ENCODE measurements at places on chromosomes 16 and 17.

DNA sequence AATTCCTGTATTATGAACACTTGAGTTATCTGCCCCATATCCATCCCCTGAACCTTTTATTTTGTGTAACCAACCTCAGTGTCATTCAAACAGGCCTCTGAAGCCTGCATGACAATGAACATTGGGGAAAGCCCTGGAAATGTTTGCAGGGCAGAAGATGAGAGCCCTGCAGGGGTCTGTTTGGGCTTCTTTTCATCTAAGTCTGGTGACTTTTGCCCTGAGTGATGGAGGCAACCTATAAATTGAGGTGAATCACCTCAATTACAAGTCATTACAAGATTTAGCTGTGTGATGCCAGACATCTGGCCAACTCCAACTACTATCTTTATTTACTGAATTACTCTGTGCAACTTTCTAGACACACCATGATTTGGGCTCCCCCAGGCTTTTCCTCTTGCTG lies 189.2 kb downstream of the MAF start:
- no peak for DNase-seq

GRCh38 chr17:17987901-17988300 lies 15.2 kb downstream of the DRC3 start:
- no peak for DNase-seq

DNA sequence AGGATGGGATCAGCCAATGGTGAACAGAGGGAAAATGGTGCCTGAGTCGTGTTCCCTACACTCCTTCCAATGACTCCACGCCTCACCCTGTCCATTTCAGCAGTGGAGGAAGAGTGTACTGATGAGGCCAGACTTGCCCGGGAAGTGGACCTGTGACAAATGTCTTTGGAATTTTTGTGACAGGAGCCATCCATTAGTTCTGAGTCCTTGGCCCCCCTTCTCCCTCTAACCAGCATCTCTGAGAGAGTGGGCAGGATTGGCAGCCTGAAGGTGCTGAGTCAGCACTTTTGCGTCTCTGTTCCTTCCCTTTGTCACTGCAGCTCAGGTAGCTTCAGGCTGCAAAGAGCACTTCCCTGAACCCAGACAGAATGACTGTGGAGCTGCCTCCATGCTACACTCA lies 30.8 kb downstream of the BEAN1 start:
- no peak for DNase-seq

GRCh38 chr16:78383118-78383517 lies 283.7 kb downstream of the WWOX start:
- no peak for DNase-seq

DNA sequence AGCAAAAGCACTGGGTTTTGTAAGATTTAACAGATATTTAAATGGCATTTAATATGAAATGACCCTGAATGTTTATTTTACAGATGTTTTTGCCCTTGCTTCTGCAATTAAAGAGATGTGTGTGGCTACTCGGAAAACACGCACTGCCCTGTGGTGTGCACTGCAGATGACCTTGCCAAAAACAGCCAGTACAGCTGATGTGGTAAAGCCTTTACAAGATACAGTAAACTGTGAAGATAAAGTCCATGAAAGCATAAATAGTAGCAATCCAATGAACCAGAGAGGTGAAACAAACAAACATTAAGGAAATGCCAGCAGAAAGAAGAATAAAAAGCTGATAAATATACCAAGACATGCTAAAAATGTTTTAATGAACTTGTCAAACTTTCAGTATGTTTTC lies 15.7 kb downstream of the CCDC43 start:
- no peak for DNase-seq

- no peak for DNase-seq
Measured at GRCh38 chr16:30092373-30093010, 768 bp upstream of the TBX6 start.

GRCh38 chr16:901715-902601 lies 68.8 kb downstream of the LMF1 start:
- DNase-seq = no peak

GRCh38 chr16:85948616-85949265 lies 49.8 kb downstream of the IRF8 start:
- DNase-seq = no peak

DNA sequence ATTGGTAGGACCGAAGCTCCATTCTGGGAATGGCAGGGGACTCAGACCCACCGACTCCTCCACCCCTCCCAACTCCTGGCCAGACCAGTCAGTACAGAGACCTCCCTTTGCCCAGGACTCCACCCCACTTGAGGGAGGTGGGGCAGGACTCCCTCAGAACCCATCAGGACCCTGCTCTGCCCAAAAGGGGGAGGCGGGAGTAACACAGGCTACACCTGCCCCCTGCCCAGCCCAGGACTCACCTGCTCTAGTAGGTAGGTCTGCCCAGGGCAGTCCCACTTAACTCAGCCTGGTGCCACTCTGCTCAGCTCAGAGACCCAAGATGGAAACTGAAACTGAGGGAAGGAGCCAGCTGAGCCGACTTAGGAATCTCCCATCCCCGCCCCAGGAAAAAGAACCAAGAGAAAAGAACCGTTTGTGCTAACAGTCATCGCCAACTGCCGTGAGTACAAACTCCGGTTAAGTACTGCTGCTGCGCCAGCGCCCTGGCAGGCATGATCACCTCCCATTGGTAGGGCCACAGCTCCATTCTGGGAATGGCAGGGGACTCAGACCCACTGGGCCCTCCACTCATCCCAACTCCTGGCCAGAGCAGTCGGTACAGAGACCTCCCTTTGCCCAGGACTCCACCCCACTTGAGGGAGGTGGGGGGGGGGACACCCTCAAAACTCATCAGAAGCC lies 503 bp downstream of the DHX58 start:
- DNase-seq = peak; percentile 37

- no peak for DNase-seq
Measured at GRCh38 chr16:47492428-47493377, 31.6 kb downstream of the PHKB start.

GRCh38 chr16:86722970-86723369 lies 144.6 kb downstream of the FOXL1 start:
- DNase-seq = no peak

DNA sequence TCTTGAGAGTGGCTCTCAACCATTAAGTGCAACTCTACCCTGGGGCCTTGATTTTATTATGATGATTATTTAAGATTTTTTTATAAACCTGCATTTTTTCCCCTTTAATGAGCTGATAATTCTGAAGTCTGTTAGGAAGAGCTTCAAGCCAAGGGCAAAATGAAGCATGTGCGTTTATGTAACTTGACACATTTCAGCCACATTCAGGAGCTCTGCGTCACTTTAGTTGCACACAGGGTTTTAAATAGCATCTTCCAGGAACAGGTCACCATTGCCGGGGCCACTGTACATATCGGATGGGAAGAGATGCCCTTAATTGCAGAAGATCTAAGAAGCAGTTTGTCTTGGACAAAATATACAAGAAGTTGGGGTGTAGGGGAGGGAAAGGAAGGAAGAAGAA lies 89.6 kb downstream of the BMERB1 start:
- no peak for DNase-seq

- DNase-seq = no peak
Measured at GRCh38 chr17:78652913-78653312, 75.7 kb upstream of the DNAH17 start.

GRCh38 chr16:13351601-13352217 lies 450.3 kb downstream of the SHISA9 start:
- DNase-seq = no peak

DNA sequence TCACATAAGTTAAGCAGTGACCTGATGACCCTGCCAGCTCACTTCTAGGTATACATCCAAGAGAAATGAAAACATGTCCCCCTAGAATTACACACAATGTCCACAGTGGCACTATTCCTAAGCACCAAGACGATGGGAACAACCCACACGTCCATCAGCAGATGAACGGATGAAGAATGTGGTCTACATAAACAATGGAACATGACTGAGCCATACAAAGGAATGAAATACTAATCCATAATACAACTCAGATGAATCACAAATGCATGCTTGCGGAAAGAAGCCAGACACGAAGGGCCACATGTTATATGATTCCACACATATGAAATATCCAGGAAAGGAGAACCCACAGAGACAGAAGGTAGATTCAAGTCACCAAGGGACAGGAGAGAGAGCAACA lies 17.4 kb downstream of the USP22 start:
- DNase-seq = no peak

DNA sequence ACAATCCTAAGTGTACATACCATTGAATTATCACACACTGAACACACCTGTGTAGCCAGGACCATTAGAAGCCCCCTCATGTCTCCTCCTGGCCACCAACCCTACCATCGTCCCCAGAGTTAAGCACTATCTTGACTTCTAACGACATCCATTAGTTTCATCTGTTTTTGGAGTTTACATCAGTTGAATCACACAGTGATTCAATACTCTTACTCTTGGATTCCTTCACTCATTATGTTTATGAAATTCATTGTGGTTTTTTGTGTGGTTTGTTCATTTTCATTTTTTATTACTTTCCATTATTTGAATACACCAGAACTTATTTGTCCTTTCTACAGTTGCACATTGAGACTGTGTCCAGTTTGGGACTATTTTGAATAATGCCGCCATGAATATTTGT lies 13.6 kb downstream of the DRC7 start:
- no peak for DNase-seq

GRCh38 chr16:72997141-72997542 lies 50.8 kb downstream of the ZFHX3 start:
- no peak for DNase-seq

- DNase-seq = no peak
Measured at GRCh38 chr16:22646948-22647556, 136.4 kb downstream of the NPIPB5 start.

DNA sequence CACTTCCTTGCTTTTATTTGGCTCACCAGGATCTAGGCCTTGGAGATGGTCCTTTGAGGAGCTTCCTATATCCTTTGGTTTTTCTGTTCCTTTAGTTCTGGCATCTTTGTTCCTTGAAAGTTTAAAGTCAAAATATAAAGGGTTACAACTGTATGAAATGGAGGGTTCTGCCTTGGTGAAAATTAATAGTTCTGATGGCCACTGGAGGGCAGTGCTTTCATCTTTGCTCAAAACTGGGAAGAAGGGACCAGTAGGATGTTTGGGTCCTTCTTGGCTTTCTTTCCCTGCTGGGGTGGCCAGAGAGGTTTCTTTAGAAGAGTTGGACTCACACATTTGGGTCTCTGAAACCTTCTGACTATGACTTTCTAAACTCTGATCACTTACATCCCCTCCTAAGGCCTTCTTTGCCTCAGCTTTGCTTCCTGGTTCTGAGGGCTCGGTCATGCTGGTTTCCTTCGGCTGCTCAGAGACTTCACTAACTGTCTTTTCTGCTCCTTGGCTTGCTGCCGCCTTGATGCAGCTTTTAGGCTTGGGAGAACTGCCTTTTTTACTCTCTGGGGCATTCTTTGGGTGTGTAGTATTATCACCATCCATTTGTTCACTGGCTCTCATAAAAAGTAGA lies 10.9 kb upstream of the ITGA2B start:
- DNase-seq = no peak

- DNase-seq = no peak
Measured at GRCh38 chr16:69501956-69502745, 63.6 kb upstream of the NFAT5 start.

GRCh38 chr16:23143391-23143790 lies 5.9 kb downstream of the USP31 start:
- no peak for DNase-seq

DNA sequence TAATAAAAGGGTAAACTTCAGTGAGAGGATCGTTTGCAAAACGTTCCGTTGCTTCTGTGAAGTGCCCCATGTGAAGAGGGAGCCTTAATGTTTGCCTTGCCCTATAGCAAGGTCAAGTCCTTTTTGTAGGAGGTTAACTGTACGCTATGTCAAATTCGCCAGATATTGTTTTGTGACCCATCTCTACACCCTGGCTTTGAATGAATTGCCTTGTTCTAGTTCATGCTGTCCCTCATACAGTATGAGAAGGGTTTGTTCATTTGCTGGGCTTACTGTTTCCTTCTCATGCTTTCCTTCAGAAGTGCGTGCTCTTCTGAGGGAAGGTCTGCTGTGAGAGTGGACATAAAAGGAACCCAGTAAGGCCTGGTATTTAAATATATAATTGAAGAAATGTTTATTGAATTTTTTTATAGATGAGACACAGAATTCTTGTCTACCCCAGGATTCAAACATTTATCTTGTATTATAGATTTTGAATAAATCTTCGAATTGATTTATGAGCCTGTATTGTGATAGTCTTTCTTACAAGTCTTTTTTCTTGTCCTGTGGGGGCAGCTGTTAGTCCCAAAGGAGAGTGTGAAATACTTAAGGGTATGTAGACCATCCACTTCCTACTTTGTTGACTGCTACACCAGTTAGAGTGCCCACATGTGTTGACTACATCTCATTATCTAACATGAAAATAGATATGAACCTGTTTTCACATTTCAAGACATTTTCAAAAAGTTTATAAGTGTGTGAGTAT lies 1.7 kb downstream of the MAP3K3 start:
- DNase-seq = no peak

DNA sequence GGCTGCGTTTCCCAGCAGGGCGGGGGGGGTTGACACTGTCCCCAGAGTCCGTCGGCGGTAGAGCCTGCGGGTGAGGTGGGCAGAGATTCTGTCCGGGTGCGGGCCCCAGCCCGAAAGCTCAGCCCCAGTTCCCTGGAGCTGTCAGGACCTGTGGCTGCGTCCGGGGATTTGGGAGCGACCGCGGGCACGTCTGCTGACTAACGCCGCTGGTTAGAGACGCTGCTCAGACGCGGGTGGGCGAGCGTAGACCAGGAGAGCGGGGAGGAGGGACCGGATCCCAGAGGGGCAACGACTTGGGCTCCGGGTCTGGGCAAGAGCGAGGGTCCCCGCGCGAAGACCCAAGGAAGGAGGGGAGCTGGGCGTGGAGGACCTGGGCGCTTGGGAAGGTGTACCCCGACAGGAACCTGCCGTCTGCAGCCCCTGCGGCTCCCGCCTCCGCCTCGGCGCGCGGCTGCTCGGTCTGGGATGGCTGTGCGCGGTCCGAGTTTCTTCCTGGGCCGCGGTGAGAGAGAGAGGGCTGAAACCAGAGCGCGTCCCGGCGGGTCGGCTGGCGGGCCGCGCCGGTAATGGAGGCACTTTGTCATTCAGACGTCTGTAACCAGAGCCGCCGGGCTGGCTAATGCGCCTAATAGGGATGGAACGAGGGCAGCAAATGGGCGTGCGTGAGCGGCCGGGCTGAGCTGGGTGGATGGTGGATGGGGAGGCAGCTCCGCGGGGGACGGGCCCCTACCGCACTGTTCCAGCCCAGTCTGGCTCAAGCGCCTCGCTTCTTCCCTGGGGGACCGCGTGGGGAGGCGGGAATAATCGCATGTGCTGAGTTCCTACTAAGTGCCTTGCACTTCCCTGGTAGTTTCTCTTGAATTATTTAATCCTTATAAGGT lies 2.3 kb downstream of the NGFR start:
- DNase-seq = no peak

- no peak for DNase-seq
Measured at GRCh38 chr17:32143527-32143870, 1.2 kb downstream of the RHOT1 start.

- no peak for DNase-seq
Measured at GRCh38 chr17:82930924-82931698, 91.3 kb upstream of the ZNF750 start.

GRCh38 chr17:76145231-76146052 lies 4.4 kb upstream of the FOXJ1 start:
- no peak for DNase-seq

GRCh38 chr17:27893841-27894503 lies 807 bp upstream of the LYRM9 start:
- no peak for DNase-seq
